Stimulated activated CD4-positive, alpha-beta T cell treated with anti-CD3 and anti-CD28 coated beads, Interleukin-1b, Interleukin-23, amount 100 ng/mL, for 1 hour (primary cell): ENCODE measurements at places on chromosomes 12 and 14.

GRCh38 chr12:639566-639965, 23.7 kb downstream of the NINJ2 start:
- no peak for DNase-seq

- DNase-seq, result no peak
These were observed 161.9 kb upstream of the PLEKHG7 start for GRCh38 chr12:92540782-92541423.

DNA sequence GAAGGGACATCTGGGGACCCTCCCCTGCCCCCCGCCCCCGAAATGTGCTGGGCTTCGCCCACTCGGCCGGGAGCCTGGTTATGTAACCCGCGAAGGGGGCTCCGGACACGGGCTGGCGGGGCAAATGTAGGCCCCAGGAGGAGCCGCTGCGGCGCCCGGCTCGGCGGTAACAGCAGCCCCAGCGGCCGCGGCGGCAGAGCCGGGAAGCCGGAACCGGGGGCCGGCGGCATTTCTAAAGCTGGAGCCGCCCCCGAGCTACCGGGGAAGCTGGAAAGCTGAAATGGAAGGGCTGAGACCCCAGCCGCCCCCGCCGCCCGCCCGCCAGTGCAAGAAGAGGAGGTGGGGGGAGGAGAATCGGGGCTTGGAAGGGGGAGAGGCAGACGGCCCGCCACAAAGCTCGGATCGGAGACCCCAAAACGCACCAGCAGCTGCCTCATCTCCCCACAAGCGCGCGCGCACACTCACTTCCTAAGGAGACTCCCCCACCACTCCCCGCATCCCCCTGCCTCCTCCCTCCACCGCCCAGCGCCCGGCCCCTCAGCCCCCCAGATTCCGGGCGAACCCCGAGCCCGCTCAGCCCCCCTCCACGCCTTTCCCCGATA, 1.5 kb downstream of the KDM2B start:
- DNase-seq, result no peak

DNA sequence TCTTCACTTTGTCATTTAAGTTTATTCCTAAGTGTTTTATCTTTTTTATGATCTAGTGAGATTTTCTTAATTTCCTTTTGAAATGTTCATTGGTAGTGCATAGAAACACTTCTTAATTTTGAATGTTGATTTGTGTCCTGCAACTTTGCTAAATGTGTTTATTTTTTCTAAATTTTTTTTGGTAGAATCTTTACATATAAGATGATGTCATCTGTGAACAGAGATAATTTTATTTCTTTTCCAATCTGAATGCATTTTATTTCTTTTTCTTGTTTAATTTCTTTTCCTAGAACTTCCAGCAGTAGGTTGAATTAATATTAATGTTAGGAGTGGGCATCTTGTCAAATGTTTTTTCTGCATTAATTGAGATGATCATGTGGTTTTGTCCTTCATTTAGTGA, 42.1 kb downstream of the SLCO1B3 start:
- no peak for DNase-seq

DNA sequence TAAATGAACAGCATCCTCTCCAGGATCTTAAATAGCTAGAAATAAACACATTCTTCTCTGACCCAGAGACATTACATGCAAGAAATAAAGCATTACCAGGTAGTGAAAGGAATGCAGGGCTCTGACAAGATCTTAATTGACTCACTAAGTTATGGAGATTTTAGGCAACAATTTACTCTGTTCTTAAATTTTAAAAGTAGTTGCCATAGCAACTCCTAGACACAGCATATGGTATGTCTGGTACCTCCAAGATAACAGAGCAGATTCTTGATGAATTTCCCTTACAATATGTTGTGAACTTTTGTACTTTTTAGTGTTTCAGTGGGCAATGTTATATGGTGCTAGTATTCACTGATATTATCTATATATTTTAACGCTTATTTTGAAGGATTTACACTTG, 76.7 kb upstream of the G2E3 start:
- DNase-seq, result no peak
